Inflammatory macrophage treated with lipopolysaccharide for 1 hour (primary cell): ENCODE measurements at places on chromosomes 7 and 10.

DNA sequence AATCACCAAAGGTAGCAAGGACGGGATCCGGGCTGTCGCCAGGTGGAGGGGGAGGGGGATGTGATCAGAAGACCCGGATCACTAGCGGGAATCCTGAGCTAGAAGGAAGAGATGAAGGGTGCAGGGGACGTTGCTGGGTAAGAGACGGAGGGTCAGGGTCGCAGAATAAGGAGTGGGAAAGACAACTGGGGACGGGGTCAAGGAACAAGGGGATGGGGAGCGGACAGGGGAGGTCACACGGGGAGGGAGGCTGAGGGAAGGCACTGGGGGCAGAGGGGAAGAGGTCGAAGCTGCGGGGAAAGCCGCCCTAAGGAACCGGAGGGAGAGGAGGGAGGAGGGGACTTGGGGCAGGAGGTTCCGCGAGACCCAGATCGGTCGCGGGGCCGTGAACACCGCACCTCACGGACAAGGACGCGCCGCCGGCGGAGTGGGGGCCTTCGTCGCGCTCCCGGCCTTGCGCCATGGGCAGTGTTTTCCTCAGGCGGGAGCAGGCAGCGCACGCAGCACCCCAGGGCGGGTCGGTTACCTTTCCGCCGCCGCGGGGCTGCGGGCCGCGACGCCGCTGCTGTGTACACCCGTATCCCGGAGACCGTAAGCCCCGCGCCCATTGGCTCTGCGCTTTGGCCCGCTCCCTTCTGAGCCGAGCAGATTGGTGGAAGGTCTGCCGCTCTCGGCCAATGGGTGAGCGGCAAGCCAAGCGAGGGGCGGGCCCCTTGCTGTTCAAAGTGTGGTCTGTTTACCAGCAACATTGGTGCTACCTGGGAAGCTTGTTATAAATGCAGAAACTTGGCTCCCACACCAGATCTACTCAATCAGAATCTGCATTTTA lies at the start of gene CFAP43:
Gene CFAP43, minus strand, starts transcription at position 581 of the 829 bp plus-strand sequence. Its CDS starts 118 bp downstream, at position 463.
- DNase-seq: peak; percentile 99

GRCh38 chr7:76352193-76352592 lies 6.6 kb downstream of the YWHAG start:
- no peak for DNase-seq

DNA sequence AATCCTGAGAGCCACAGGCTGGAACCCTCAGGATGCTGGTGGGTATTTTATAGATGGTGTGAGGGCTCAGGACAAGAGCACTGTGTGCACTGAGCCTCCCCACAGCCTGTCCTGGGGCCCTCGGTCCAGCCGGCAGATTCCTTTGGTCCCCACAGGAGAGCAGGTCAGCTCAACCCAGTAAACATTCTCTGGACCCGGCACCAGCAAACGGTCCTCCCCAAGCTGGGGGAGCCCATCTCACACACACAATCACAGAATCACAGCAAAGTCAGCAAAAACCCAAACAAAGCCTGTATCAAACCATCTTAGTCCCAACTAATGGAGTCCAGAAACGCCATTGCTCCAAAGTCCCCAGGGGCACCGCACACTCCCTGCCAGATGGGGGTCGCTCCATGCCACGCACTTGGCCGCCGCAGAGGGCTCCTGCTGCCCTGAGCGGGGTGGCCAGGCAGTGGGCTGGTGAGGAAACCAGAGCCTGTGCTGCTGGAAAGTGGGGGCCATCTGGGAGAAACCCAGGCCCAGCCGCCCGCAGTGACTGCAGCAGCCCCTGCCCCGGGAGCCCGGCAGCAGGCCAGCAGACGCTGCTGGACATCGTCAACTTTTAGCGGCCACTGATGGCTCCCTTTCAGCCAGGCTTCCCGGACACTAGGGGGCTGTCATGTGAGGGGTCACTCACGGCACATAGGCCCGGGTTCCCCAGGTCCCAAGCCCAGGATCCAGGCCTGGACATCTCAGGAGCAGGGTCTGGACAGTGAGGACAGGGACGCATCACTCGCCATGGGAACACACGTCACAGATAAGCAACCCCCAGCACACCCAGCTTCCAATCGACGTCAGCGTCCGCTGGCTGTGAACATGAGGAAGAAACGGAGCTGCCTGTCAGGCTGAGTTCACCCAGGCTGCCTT lies 52.6 kb downstream of the DPYSL4 start:
- no peak for DNase-seq

GRCh38 chr7:44759246-44759645 lies 10.6 kb downstream of the ZMIZ2 start:
- DNase-seq: no peak

- no peak for DNase-seq
These were observed 819 bp downstream of the TMED4 start for GRCh38 chr7:44580945-44581878.
